Stimulated activated memory B cell treated with anti-CD40 and anti-IgM and Interleukin-4, amounts not matched to agents 10 μg/mL and 1 μg/mL and 100 μg/mL, for 72 hours (primary cell): ENCODE measurements at places on chromosomes 2 and 18.
A peak's percentile ranks its signal among the peaks of the same experiment; 100 is the strongest.

DNA sequence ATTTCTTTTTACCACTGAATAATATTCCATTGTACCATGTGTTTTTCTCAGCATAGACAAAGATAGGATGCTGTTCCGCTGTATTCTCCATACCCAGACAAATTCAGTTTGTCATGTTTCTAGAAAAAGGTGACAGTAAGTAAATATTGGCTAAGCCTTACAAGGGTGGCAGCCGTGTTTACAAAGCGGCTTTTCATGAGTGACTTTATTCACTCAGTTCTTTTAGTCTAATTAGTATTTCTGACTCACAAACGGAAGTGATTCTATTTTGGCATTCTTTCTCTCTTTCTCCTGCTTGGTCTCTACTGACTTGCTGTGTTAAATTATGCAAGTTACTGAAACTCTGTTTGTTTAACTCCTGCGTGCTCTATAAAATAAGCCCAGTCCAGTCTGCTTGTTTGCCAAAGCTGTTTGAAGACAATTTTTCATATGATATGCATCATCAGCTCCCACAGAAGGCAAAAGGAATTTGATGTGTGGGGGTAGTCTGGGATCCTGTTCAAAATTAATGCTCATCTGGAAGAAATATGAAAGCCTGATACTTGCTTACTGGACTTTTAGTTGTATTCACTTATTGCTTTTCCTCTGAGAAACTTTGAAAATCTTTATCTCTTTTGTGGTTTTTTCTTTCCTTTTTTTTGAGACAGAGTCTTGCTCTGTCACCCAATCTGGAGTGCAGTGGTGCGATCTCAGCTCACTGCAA lies 2.3 kb upstream of the PLEKHH2 start:
- no peak for ATAC-seq

- ATAC-seq = no peak
These were observed 156.6 kb downstream of the DOK6 start for GRCh38 chr18:69557282-69557681.

DNA sequence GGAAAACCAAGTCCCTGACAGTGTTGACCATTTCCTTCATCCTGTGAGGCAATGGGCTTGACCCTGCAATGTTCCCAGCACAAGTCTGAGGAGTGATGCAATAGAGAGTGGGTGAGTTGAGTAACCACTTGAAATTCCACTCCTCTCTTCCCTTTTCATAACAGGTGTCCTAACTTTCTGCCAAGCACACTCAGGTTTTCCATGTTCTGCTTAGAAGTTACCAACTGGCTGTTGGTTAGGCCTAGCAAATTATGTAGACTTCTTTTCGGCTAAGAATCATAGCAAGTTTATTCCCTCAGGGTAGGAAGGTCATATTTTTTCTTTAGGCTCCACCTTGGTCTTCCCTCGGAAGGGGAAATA lies 11.5 kb downstream of the GNLY start:
- no peak for ATAC-seq

DNA sequence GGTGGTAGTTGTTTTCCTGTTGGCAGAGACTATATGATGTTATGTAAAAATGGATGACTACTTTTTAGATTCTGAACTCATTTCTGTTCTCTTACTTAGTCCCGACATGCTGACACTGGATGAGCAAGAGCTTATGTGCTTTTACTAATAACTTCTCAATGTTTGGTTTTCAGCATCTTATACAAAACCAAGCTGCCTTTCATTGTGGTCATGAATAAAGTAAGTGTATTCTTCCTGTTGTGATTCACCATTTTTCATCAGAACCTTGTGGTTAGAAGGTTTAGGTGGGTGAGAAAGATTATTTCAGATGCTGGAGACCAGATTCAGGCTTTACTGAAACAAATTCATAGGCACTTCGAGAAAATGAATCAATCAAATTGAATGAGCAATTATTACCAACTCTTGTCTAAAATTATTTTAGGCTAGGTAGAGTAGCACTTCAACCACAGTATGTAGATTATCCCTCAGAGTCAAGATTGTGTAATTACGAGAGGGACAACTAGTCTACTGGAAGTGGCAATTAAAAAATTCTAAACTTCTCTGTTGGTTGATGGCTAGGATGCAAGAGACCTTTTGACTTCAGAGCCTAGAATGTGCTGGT lies 9.3 kb downstream of the GPN1 start:
- no peak for ATAC-seq

- no peak for ATAC-seq
These were observed 45.3 kb downstream of the EDAR start for GRCh38 chr2:108943751-108944150.

GRCh38 chr2:30272761-30273573 lies 41.6 kb downstream of the LBH start:
- peak; percentile 31 for ATAC-seq

- ATAC-seq = peak; percentile 88
These were observed 76.0 kb downstream of the TGIF1 start for GRCh38 chr18:3525870-3526420.

- ATAC-seq = no peak
These were observed 86.3 kb downstream of the MDH1 start for GRCh38 chr2:63675026-63675425.

DNA sequence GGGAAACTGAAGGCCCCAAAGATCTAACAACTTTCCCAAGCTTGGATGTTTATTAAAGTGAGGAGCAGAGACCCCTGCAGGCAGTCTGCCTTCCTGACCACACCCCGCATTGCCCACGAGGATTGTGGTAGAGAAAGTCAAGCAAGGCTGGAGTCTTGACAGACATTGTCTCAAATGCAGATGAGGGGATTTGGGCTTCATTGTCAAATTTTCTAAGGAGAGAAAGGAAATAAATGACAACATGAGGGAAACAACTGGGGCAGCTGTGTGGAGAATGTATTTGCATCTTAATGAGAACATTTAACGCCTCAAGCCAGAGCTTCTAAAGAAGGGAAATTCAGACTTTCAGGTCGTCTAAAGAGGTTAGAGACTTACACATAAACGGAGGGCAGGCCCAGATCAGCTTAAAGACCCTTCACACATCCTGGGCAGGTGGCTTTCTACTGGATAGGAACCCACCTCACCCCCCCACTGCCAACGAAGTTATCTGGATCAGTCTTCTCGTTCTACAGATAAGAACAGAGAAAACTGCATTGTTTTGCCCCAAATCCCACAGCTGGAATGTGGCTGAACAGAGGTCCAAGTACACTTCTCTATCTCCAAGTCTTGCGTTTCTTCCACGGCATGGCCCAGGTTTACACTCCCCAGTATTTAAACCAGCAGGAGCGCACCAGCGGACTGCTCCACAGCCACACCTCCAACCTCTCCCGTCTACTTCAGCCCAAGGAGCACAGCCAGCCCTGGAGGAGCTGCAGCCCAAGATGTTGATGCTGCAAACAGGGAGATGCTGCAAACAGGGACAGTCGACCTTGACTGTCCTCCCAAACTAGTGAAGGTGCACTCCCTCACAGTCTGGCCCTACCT lies 16.2 kb upstream of the SCG2 start:
- ATAC-seq = no peak
